ENCODE measurements at places on chromosomes 13 and 19.

GRCh38 chr19:2245273-2245672 is 3.9 kb upstream of the AMH start:
- no peak for DNase-seq

- no peak for DNase-seq
These were observed 78.6 kb downstream of the DCT start for GRCh38 chr13:94400874-94401273.

GRCh38 chr19:16160445-16160942 is 12.8 kb downstream of the CIB3 start:
- no peak for DNase-seq

GRCh38 chr13:20165417-20166257 is 4.8 kb upstream of the GJA3 start:
- DNase-seq, result no peak

DNA sequence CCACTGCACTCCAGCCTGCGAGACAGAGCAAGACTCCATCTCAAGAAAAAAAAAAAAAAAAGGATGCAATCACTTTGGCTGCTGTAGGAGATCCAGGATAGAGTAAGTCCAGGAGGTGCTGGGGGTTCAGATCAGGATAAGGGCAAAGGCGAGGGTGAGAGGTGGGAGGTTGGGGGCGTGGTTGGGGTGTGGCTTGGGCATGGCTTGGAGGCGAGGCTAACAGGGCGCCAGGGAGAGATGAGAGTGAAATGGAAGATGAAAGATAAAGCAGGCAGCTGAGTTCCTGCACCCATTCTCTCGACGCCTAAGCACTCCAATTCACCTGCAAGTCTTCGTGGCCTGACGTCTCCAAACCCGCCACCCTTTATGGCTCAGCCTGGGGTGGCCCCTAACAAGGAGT is 25.0 kb upstream of the ZNRF4 start:
- DNase-seq, result no peak

DNA sequence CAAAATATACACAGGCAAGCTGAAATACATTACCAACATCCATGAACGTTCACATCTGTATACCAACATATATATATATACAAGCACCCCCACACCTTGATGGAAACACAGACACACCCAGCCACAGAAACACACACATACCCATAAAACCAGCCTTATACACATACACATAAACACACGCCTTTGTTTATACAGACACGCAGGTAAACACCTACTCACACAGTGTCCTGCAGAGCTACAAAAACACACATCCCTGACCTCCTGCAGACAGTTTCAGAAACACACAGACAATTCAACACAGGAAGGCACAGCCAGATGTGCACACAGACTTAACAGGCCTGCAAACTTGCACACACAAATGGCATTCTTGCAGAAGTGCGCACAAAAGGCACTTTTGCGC is 21.3 kb upstream of the IRGC start:
- no peak for DNase-seq

- no peak for DNase-seq
These were observed 1.1 kb downstream of the ZNF667 start for GRCh38 chr19:56476093-56476492.

DNA sequence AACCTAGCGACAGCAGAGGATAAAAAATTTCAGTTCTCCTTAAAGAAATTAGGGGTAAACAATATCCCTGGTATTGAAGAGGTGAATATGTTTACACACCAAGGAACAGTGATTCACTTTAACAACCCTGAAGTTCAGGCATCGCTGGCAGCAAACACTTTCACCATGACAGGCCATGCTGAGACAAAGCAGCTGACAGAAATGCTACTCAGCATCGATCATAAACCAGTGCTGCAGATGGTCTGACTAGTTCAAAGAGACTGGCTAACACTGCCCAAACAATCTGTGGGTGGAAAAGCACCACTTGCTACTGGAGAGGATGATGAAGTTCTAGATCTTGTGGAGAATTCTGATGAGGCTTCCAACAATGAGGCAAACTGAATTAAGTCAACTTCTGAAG is 19.9 kb upstream of the ACOD1 start:
- DNase-seq, result no peak

DNA sequence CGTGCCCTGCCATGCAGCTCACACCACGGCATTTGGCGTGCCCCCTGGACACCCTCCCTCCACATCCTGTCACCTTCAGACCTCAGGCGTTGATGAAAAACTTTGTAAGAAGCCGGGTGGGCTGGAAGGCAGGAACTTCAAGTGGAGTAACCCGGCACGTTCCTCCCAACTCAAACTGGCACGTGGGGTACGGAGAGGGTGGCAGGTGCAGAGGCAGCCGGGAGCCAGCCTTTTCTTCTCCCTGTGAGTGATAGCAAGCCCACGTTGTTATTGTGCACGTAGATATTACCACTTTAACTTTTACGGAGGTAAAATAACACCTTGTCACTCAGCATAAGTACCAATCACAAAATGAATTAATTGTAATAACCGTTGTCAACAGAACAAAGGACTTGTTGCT is 198.0 kb downstream of the ZNF536 start:
- no peak for DNase-seq

- no peak for DNase-seq
These were observed 32.4 kb downstream of the RASA3 start for GRCh38 chr13:114099918-114100445.

DNA sequence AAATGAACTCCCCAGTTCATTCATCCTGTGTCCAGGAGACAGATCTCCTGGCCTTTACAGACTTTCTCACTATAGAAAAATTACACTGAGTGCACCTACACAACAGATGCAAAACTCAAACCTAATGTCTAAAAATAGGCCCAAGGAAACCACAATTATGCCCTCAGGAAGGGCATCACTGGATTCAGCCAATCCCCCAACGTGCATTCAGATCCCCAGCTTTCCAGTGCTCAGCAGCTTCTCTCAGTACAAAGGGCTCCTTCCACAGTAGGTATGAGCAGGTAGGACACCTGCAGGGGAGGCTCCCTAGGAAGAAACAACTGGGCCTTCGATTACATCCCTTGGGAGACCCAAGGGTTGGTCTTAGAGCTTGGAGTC is 2.1 kb downstream of the ZNF709 start:
- no peak for DNase-seq

GRCh38 chr13:48402325-48402932 is 10.5 kb downstream of the LPAR6 start:
- DNase-seq, result no peak

- no peak for DNase-seq
These were observed at the start of gene SLC44A2 for GRCh38 chr19:10625003-10625761. SLC44A2 (plus strand) TSS chr19:10625553; CDS start chr19:10625634, 81 bp downstream.

DNA sequence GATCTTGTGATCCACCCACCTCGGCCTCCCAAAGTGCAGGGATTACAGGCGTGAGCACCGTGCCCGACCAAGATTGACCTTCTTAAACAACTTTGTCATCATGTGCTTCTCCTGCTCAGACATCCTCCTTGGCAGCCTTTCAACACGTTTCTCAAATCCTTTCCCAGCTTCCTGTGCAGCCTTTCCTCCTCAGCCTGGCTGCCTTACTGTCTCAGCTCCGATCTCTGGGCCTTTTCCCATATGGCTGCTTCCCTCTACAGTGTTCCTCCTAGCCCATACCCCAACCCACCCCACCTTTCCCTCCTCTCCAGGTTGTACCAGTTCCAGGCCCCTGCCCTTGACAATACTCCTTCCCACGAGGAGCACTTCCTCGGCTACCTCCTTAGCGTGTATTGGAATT is 7.2 kb downstream of the PHF11 start:
- no peak for DNase-seq

DNA sequence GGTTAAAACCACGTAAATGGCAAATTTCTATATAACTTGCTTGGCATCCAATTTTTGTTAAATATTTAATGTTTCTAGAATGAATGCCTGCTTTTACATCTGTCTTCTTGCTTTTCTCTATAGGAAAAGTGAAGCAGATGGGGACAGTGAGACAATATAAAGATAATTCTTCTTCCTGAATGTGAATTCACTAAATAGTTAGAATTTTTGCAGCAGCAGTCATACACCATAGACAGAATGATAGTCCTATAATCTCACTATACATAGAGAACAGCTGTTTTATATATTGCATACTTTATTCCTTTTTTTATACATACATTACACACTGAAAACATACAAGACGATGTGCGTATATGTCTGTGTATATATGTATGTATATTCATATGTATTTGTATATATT is 1127.3 kb downstream of the PCDH9 start:
- DNase-seq, result no peak

GRCh38 chr13:27044837-27045570 is 126.6 kb downstream of the USP12 start:
- DNase-seq, result no peak

DNA sequence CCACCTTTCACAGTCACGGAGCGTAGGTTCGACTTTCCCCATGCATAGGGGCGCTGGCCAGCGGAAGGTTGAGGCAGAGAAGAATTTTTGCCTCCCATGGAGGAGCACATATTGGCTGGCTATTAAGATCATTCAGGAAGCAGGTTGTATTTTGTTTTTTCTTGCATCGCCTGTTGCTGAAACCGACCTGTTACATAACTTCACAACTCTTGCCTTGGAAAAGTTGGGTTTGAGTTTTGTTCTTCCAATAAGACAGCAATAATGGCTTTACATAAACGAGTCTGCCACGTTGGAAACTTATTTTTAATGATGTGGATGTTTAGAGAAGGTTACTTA is 1.4 kb downstream of the UPF1 start:
- DNase-seq, result no peak

DNA sequence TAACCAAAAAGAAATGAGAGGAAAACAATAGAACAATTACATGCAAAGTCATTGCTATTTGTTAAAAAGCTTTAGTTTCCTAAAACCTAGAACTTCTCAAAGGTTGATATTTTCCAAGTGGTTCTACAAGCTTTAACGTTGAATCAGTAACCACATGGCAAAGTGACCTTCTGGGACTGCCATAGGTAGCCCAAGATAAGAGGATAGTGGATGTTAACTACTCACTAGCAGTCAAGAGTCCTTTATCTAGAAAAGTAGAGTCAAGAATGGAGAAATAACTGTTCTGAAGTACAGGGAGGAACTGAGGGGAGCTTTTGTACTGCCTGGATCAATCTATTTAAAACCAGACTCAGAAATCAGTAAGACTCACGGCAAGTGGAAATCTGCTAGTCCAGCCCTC is 9.9 kb upstream of the SLC46A3 start:
- no peak for DNase-seq

DNA sequence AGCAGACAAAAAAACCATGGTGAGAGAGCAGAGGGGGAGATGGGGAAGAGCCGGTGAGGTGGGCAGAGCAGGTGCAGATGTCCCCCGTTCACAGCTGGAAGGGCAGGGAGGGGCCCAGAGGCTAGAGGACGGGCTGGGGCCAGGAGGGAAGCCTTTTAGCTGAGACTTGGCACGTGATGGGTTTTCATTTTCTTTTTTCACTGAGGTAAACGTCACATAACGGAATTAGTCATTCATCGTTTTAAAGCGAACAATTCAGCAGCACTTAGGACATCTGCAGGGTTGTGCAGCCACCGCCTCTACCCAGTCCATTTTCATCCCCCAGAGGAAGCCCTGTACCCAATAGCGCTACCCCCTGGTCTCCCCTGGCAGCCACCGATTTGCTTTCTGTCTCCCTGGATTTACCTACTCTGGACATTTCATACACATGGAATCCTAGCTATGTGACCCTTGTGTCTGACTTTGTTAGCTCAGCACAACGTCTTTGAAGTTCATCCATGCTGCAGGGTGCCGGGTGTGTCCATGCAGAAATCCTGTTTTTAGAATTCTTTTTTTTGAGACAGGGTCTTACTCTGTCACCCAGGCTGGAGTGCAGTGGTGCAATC is 16.0 kb upstream of the EMC10 start:
- DNase-seq, result no peak

DNA sequence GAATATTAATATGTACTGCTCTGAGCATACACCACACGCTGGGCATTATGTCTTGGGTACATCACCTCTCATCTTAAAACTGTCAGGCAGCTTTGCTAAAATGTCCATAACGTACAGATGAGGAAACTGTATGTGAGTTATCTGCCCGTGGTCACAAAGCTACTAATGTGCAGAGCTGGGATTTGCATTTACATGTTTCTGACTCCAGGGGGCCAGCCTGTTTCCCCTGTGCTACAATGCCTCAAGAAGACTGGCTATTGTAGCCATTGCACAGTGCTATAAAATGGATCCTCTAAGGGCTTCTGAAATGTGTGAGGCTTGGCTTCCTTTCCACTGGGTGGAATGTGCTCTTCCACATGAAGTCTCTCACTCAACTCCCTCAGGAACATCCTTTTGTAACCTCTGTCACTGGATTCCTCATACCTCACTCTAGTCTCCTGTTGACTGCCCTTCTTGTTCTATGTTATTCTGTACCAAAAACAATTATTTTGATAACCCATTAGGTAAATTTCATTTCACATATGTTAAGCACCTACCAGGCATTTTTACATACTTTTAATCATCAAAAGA is 95.6 kb upstream of the HTR2A start:
- DNase-seq, result no peak

- no peak for DNase-seq
These were observed 1230.7 kb downstream of the PCDH9 start for GRCh38 chr13:65999411-65999810.

DNA sequence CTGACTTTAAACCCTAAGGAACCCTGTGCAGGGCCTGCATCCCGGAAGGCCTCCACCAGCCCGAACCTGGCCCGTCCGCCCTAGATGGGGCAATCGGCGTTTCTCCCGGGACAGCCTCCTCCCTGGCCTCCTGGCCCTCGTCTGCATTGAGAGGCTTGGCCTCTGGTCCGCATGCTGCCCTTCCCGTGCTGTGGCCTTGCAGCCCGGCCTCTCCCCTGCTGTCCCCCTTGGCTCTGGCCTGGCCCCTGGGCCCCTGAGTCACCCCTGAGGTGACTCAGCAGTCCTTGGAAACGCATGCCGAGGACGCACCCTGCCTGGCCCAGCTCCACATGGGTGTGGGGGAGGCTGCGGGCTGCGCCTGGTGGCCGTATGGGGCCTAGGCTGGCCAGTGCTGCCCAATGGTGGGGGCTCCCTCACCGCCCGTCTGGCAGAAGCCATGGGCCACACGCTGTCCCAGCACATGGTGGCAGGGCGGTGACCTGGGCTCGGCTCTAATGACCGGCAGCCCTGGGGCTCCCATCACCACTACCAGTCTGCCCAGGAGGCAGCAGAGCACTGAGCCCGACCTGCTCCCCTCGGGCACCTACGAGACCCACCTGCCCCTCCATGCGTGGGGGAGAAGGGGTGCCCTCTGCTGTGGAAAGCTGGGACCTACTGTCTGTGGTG is 25.7 kb downstream of the SH3GL1 start:
- DNase-seq, result no peak

DNA sequence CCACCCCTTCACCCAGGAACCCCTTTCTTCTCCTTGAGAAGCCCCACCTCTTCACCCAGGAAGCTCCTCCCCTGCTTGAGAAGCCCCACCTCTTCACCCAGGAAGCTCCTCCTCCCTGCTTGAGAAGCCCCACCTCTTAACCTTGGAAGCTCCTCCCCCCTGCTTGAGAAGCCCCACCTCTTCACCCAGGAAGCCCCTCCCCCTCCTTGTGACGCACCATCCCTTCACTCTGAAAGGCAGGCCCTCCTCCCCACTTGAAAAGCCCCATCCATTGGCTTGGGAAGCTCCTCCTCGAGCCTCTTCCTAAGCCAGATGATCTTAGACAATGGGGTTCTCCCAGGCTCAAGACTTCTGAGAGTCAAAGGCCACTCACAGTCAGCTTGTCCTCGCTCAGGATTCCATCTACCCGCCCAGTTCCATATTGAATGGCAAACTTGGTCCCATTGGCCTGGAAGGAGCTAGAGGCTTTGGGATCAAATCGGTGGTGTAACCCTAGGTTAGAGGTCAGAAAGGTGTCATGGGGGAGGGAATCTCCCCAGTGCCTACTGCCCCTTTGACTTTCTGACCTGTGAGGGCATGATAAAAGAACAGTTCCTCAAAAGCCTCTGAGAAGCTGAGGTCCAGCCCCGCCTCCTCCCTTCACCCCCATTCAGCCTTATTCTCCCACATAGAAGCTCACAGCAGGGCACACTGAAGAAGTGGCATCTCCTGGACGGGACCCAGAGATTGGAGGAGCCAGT is 4.0 kb downstream of the NAPSA start:
- DNase-seq, result no peak
